ENCODE measurements at places on chromosomes 4 and X. TPM values are rescaled to one million over a fixed set of nuclear protein-coding genes. Genes with fewer than 3 reads are reported as not detected.

Gene PNMA3
- total RNA-seq, result 0.08 TPM

Gene CT45A1
- not detected for total RNA-seq

Gene PDZD4
- total RNA-seq, result 0.68 TPM

Gene ELOVL6
- total RNA-seq, result 29.1 TPM

Gene FREM3
- total RNA-seq, result not detected

Gene HGFAC
- not detected for total RNA-seq

Gene F11
- total RNA-seq, result not detected

Gene SPANXD
- total RNA-seq, result not detected

Gene DCAF12L2
- not detected for total RNA-seq

Gene WDR17
- 0.48 TPM for total RNA-seq

Gene FGF13
- total RNA-seq, result 0.40 TPM

Gene PLK4
- 10.5 TPM for total RNA-seq

Gene PSMD10
- 28.6 TPM for total RNA-seq

All from esophagus mucosa (tissue), 1 donor.